ENCODE measurements at places on chromosomes 2 and 18. TPM values are rescaled to one million over a fixed set of nuclear protein-coding genes. Genes with fewer than 3 reads are reported as not detected.

The EN1 gene
- total RNA-seq, result not detected

The PIAS2 gene
- total RNA-seq, result 36.2 TPM

The BOLL gene
- total RNA-seq, result not detected

The POTEI gene
- 0.07 TPM for total RNA-seq

The RNF138 gene
- total RNA-seq, result 20.2 TPM

The PLEK gene
- total RNA-seq, result not detected

The IL1RL1 gene
- not detected for total RNA-seq

The SLC5A7 gene
- total RNA-seq, result not detected

The STARD6 gene
- total RNA-seq, result not detected

The ITGB6 gene
- total RNA-seq, result 2.3 TPM

The ICA1L gene
- total RNA-seq, result 6.6 TPM

The TEX261 gene
- total RNA-seq, result 56.8 TPM

DNA sequence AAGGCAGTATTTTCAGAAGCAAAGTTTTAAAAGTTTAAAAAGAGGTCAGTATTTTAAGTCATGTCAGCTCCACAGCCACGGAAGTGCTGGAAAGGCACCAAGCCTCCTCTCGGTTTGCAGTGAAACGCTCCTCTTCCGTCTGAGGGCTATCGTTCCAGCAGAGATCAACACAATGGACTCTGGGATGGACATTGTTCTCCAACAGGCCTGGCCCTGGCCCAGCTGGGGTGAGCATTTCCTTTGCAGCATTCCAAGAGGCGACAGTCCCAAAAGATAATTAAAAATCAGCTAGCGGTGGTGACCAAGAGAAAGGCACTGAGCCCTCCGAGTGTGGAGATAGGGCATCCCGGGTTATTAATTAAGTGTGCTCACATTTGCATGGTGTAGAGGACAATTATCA, 95.9 kb upstream of the LCLAT1 start:
- DNase-seq, result no peak

GRCh38 chr2:140714586-140714985, 1416.2 kb downstream of the LRP1B start:
- no peak for DNase-seq

DNA sequence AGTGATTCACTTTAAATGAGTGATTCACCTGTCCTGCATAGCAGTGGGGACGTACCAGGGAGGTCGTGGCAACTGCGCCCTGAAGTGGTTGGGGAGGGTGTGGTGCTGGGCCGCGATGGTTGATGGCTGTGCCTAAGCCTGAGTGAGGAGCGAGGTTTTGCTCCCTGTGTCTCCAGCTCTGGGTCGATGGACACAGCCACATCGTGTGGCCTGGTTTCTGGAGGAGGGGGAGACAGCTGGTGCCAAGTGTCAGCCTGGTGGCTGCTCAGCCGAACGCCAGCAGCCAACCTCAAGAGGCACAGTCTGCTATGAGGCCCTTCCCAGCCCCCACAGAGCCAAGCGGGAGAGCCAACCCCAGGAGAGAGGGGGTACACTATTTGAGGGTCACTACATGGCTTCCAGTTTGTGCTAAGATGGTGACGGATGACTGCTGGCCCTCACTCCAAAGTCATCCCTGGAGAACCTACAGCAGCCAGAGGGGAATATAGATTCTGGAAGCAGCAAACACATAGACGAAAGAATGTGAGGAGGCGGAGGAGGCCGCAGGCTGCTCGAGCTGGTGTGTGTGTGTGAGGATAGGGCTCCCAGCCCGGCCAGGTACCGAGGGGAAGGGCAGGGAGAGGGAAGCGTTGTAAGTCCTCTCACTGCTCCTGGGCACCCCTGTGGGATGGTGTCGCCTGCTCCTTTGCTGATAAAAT, 58.6 kb upstream of the OTOF start:
- no peak for DNase-seq

DNA sequence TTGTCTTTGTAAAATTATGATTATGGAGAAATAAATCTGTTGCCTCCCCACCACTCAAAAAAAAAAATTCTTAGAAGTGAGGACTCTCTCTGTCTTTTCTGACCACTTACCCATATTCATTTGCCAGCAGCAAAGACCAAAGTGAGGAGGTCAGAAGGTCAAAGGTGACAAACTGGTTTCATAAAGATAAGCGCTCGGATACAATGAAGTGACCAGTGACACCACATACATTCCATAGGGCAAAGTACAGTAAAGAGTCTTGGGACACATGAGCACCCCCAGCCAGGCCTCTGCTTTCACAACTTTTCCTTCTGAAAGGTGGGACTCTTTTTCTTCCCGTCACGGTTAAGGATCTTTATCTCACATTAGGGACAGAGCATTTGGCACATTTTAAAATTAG, 75.9 kb upstream of the TCF4 start:
- DNase-seq, result no peak

GRCh38 chr18:37762076-37762621, 196.6 kb upstream of the CELF4 start:
- no peak for DNase-seq

GRCh38 chr2:150255528-150255927, 231.9 kb downstream of the RND3 start:
- DNase-seq, result no peak

DNA sequence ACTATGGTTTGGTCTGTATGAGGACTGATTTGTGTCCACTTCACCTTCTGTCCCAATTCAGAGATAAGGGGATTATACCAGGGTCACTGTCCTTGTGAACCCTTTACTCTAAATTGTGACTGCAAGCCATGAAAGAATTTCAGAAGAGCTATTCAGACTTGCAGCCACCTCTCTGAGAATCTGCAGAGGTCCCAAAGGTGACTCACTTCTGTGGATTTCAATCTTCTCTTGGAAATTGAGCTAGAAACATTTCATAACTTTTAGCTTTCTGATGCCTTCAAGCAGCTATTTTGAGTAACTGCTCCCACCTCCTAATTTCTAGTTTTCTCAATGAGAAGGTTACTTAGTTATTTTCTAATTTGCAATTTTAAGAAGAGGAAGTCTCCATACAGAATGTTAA, 1242.4 kb upstream of the ACVR2A start:
- no peak for DNase-seq

- no peak for DNase-seq
Measured at GRCh38 chr18:22557168-22557941, 139.6 kb upstream of the CTAGE1 start.

GRCh38 chr18:55486936-55487335, 101.1 kb downstream of the TCF4 start:
- DNase-seq, result no peak

GRCh38 chr18:60880184-60880583, 453.0 kb upstream of the CDH20 start:
- no peak for DNase-seq

DNA sequence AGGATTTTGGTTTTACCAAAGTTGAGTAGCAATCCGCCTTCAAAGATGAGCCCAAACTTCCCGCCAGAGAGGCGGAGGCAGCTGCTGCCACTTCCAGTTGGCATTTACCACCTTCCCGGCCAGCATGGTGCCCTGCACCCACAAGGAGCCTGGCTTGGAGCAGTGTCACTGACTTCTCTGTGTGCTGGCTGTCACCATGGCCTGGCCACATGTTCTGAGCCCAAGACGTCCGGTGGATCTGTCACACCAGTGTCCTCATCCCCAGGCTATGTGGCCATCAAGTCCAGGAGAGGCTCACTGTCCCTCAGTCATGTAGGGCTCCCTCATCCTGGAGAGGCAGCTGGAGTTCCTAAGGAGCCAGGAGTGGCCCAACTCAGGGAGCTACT, 100.6 kb downstream of the ACKR3 start:
- DNase-seq, result no peak

GRCh38 chr2:134198006-134198634, 55.8 kb upstream of the MGAT5 start:
- DNase-seq, result no peak

- no peak for DNase-seq
Measured at GRCh38 chr2:56088411-56088810, 95.4 kb upstream of the CCDC85A start.

GRCh38 chr2:64212346-64212745, 68.1 kb upstream of the PELI1 start:
- DNase-seq, result no peak

DNA sequence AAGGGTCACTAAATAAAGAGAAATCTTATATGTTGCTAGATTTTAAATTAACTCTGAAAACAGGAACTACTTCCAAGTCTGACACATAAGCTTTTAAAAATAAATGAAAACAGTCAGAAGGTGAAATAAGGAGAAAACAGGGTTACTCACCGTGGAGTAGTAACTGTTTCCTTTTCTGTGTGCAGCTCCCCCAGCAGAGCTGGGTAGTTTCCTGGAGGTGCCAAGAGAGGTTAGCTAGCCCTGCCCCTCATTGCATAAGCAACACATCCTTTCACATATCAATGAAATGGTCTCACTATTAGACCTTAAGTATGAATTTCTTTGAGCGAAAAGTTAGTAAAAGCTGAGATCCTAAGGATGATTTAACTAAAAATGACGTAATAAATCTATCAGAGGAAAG, 54.0 kb upstream of the GPR75 start:
- DNase-seq, result no peak

- no peak for DNase-seq
Measured at GRCh38 chr2:173940208-173941020, 24.8 kb downstream of the SP3 start.

DNA sequence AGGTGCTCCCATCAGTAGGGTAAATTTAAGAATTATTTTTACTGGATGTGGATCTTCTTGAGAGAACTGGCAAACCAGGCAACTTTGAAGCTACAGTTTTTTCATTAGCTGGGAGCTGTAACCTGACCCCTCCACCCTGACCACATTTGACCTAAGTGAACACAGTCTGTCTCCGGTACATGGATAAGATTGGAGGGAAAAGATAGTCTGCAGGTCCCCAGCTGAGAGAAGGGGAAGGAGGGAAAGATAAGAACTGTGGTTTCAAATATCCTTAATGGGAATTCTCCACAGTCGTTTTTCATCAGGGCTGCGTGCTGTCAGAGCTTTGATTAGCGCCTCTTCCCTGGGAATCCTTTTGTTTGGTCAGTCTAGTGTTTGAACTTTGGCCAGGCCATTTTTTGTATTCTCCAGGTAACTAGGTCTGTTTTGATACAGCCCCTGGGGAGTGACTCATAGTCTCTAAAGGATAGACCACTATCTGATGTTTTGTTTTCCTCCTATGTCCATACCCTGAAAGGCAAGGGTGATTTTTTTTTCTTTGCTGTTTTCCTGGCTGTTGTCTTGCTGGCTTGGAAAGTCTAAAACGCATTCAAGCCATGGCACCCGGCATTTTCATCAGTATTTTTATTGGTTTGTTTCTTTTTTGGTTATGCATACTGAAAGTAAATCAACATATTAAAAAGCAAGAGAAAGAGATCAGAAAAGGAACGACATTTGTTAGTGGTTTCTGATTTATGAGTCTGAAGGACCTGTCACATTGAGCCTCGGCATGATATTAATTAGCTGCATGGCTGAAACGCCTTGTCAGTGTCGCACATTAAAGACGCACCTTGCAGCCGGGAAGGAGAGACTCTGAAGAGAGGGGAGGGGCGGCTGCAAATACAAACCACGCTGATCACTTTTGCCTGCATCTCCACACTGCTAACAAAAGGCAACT, 183.4 kb upstream of the FN1 start:
- DNase-seq, result no peak

GRCh38 chr2:169491378-169491777, 12.1 kb downstream of the BBS5 start:
- DNase-seq, result no peak

DNA sequence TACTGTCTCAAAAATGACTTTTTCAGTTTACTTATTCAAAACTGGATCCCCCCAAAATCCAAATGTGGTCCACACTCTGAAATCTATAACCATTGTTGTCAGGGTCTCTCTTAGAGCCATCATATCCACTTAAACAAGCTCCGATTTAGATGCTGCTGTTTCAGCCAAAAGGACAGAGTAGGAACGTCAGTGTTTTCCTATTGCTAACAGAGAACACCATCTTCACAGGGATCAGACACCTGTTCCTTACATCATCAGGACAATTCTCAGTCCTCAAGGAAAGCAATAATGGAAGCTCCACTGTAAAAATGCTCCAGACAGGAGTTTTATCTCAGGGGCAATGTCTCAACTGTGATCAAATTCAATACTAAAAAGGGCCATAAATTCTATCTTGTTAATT, 155.4 kb downstream of the STK39 start:
- no peak for DNase-seq

DNA sequence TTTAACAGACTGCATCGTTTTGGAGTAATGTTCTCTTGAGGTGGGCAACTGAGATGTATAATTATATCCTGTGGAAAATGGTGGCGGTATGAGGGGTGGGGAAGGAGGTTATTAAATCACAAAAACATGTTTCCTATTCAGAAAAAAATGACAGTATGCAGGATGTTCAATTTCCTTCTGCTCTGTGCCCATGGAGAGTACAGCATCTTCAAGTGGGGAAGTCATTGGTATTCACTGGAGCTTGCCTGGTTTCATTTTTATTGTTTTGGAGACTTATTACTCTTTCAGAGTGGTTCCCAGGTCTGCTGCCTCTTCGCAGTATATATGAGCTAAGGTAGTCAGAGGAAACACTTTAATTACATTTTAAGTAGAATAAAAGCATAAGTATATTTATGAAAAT, 318.8 kb upstream of the RAB12 start:
- no peak for DNase-seq

DNA sequence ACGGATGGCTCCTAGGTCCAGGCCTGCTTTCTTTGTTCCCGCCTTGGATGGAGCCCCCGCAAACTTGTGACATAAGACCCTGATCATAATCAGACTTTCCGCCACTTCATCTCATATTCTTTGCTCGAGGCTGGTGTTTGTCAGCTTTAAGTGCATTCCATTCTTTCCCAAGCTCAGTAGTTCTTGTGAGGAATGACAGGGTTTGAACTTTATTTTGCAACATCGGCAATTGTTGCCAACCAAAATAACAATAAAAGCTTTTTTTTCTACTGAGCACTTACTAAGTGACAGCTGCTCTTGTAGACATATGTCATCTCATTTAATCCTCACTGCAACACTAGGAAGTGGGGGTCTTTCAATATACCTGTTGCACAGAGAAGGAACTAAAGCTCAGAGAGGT, 178.8 kb upstream of the ST6GAL2 start:
- DNase-seq, result no peak

DNA sequence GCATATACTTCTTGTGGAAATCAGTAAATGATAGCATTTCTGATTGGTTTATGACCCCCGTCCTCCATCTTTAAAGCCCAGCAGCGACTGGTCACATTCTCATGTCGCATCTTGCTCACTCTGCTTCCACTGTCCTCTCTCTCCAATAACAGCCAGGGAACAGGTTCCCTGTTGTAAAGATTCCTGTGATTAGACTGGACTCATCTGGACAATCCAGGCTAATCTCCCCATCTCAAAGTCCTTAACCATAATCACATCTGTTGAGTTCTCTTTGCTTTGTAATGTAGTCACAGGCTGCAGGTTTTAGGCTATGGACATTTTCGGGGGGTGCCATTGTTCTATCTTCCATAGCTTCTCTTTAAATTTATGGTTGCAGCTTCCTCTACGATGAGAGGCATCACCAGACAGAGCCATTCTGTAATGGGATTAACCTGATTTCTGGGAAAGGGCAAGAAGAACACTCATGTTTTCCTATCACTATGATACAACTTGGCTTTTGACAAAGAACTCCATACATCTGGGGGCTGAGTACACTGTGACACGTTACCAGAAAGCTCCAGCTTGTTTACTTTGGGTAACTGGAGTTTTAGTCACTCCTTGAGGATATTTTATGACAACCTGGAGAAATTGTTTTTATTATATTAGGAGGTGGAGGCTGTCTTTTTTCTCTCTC, 159.0 kb downstream of the NYAP2 start:
- no peak for DNase-seq
